Activated CD4-positive, alpha-beta T cell treated with anti-CD3 and anti-CD28 coated beads, Interleukin-2, amount 50 U/mL, for 24 hours (primary cell): ENCODE measurements at places on chromosomes 2 and 18.

GRCh38 chr2:40458271-40458794 lies 6.4 kb upstream of the SLC8A1 start:
- DNase-seq, result no peak

- DNase-seq, result no peak
Measured at GRCh38 chr18:2887470-2887869, 40.7 kb downstream of the EMILIN2 start.

DNA sequence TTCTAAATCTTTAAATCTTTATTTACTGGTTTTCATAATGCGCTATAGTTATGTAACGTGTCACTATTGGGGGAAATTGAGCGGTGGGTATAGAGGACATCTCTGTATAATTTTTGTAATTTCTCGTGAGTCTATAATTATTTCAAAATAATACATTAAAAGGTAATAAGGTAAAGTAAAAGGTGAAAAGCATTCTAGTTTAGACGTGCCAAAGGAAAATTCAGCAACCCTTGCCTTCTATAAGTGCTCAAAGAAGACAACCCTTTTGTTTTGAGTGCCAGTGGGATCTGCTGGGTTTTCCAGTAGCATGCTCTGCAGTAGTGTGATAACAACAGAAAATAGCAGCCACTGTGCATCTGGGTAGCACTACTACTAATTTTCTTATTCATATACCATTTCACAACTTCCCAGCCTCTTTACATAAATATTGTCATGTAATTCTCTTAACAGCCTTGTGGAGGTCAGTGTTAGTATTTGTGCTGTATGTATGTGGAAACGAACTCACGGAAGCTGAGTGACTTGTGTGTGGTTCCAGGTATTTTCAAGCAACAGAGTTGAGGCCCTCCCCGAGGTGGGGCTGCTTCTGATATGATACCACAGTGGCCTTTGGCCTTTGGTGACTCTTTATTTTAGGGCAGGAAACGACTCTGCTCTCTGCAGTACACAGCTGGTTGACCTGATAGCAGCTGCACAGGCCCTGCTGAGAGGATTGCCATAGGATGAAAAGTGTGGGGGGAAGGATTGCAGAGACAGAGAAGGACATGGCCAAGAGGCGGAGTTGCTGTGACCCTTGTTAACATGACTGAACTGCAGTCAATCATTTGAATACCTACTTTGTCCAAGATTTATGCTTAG lies 104.5 kb downstream of the TDRD15 start:
- DNase-seq, result no peak

- DNase-seq, result no peak
Measured at GRCh38 chr2:233124421-233125080, 64.4 kb downstream of the INPP5D start.

DNA sequence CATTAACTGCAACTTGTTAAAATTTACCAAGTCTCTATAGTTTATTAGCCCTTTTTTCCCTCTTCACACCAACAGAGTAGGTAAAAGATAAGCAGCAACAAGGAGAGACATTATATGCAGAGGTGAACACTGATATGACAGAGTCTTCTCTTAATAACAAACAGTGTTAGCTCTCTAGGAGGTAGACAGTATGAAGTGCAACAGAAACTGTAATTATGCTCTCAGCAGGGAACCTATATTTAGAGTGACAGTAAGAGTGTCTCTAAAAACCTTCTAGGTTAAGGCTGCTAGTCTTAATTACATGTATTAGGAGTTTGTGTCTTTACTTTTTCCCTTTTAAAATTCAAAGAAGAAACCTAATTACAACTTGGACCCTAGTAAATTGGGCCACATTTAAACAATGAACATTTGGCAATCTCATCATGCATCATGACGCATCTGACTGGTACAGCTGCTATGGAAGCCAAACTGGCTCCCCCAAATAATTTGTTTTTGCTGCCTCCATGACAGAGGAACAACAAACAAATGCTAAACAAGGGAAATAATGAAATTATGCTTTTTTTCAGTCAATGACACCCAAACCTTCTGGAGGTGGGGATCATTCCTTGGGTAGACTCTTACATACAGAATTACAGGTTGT lies 69.9 kb upstream of the MMADHC start:
- no peak for DNase-seq

GRCh38 chr2:106095478-106096298 lies 98.4 kb downstream of the UXS1 start:
- no peak for DNase-seq

- DNase-seq, result no peak
Measured at GRCh38 chr2:207296265-207296948, 130.7 kb upstream of the KLF7 start.

DNA sequence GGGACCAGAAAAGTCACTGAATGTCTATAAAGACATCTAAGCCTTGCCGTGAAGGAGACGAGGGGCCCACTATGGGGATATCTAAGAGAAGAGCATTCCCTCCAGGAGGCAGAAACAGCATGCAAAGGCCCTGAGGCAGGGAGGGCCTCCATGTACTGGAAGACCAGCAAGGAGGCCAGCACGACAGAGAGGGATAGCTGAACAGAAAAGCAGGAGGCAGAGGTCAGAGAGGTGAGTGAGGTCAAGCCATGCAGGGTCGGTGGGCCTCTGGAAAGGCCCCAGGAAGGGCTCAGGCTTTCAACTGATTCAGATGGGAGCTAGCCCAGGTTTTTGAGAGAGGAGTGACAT lies 5.7 kb downstream of the TRABD2A start:
- no peak for DNase-seq

- no peak for DNase-seq
Measured at GRCh38 chr2:28096421-28096820, 205.9 kb downstream of the BABAM2 start.

DNA sequence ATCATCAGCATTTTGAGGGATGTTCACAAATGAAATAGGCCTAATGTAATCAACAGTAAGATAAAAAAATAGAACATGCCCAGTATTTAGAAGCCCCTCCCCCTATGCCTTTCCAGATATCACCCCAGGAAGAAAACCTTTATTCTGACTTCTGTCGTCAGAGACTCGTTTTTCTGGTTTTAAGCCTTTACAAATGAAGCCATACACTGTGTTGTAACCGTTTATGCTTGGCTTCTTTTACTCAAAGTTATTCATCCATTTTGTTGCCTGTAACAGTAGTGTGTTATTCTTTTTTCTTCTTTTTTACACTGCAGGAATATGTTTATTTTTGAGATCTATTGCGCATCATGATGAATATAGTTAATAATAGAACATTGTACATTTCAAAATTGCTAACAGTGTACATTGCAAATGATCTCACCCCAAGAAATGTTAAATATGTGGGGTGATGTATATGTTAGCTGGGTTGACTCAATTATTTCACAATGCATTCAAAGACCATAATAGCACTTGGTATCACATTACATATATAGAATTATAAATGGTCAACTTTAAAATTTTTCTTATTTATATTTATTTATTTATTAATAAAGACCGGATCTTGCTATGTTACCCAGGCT lies 28.1 kb upstream of the PNPT1 start:
- DNase-seq, result no peak

DNA sequence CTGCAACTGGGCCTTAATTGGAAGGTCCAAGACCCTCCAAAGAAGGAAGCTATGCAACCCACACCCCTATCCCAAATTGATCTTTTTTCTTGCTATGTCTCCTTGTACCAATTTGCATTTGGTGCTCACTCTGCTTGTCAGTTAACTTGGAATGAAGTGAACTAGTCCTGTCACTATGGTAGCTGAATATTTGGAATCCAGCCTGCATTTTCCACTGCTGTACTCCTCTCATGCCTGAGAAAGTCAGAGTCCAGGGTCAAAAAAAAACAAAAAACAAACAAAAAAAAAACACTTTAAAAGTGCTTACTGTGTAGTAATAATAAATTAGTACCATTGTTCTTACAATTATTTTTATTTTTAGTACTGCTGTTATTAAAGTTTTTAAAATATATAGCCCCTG lies 462.8 kb upstream of the SLC8A1 start:
- DNase-seq, result no peak

DNA sequence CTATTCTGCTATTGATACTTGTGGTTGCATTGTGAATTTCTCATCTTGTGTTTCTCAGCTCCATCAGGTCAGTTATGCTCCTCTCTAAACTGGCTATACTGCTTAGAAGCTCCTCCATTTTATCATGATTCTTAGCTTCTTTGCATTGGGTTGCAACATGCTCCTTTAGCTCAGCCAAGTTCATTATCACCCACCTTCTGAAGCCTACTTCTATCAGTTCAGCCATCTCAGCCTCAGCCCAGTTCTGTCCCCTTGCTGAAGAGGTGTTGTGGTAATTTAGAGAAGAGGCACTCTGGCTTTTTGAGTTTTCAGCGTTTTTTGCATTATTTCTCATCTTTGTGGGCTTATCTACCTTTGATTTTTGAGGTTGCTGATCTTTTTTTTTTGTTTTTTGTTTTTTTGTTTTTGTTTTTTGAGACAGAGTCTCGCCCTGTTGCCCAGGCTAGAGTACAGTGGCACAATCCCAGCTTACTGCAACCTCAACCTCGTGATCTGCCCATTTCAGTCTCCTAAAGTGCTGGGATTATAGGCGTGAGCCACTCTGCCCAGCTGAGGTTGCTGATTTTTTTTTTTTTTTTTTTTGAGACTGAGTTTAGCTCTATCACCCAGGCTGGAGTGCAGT lies 36.0 kb downstream of the ANKRD12 start:
- no peak for DNase-seq

GRCh38 chr2:119233326-119234020 lies 9.8 kb downstream of the STEAP3 start:
- no peak for DNase-seq

GRCh38 chr2:218694405-218695145 lies 16.1 kb upstream of the TTLL4 start:
- no peak for DNase-seq

GRCh38 chr2:62801110-62801509 lies 95.6 kb downstream of the EHBP1 start:
- DNase-seq, result no peak

GRCh38 chr2:20221555-20221973 lies 3.4 kb downstream of the SDC1 start:
- no peak for DNase-seq

GRCh38 chr2:5914811-5915611 lies 222.8 kb downstream of the SOX11 start:
- DNase-seq, result no peak

- DNase-seq, result no peak
Measured at GRCh38 chr2:42809131-42809818, 16.9 kb upstream of the HAAO start.

DNA sequence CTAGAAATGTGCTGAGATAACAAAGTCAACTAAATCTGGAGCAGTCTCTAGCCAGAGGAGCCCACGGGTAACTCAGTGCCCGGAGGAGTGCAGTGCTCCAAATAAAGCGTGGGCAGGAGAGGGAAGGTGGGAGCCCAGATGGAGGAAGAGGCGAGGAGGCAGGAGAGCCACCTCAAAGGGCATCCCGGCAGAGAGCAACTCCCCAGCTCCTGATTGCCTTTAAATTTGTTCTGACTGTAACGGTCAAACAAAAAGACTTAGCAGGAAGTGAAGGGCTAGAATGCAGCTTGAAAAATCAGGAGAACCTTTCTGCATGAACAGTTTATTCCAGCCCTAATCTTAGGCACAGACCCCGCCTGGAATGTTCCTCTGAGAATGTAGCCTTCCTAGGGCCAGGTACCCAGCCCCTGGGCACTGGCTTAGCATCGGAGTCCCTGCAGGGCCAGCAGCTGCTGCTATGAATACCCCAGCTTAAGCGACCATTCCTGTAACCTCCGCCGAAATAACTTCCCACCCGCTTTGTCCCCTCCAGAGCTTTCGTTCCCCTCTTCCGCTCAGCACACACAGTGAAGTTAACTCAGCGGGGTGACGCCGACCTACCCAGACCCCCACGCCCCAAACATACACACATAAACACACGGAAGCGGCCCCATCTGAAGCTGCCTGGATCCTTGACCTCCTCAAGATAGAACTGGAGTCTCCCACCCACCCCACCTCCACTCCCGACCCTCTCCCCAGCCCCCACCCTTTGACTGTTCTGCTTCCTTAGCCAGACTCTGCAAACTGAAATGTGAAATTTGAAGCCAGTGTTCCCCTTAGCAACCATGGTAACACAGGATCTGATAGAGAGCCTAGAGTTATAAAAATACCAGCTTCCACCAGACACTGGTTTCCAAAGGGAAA lies 123.2 kb downstream of the SMAD7 start:
- no peak for DNase-seq

GRCh38 chr2:11813951-11814350 lies 67.5 kb downstream of the LPIN1 start:
- no peak for DNase-seq

DNA sequence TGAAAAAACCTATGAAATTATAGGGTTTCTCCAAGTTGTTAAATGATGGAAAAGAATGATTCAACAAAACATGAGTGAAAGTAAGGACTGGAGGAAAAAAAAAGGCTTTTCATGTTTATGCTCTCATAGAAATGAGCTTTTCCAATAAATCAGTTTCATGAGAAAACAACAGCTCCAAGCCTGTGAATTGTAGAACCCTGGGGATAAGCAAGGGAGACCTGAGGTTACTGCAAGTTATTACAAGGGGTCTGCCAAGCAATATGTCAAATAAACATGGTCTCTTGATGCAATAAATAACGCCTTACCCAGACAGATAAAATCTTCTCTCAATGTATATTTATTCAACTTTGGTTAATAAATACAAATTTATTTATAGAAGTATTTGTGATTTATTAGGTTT lies 577.9 kb upstream of the GCFC2 start:
- DNase-seq, result no peak

- DNase-seq, result no peak
Measured at GRCh38 chr2:200689115-200689514, 103.3 kb downstream of the AOX1 start.

DNA sequence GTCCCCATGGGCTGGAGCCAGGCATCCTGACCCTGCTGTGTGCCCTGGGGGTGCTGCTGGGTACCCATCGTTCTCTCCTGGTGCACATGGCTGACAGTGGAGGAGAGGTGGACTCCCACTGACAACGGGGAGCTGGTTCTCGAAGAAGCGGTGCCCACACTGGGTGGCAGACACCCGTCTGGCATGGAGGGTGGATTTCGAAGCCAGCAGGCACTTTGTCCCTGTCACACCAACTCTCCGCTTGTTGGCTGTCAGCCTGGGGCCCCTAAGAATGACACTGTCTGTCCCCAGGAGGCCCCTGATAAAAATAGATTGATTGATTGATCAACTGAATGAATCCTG lies 55.4 kb downstream of the RTP5 start:
- DNase-seq, result no peak

GRCh38 chr2:163081754-163082153 lies 243.2 kb upstream of the KCNH7 start:
- DNase-seq, result no peak

GRCh38 chr2:233655043-233655442 lies 16.7 kb upstream of the UGT1A9 start:
- no peak for DNase-seq

- no peak for DNase-seq
Measured at GRCh38 chr2:30704309-30705020, 102.8 kb downstream of the CAPN13 start.

DNA sequence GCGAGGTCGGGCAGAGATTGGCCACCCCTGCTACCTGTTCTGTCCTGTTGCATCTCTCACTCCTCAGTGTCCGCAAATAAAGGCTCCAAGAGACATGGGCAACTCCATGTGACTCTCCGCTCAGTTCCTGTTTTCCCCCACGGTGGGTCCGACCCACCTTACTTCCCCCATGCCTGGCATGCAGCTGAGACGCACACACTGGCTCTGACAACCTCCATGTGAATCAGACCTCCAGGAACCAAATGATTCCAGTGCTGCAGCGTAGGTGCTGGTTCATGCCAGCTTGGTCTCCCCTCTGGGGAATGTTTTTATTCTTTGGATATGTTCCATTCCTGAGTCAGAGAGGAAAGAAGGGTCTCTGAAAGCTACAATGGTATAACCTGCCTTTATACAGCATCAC lies 221.5 kb downstream of the SH3RF3 start:
- no peak for DNase-seq
